ENCODE measurements at places on chromosomes 12 and 14.

- no peak for DNase-seq
These were observed 61.9 kb upstream of the CMKLR1 start for GRCh38 chr12:108400900-108401480.

GRCh38 chr12:122724641-122725243 lies 5.9 kb downstream of the HCAR1 start:
- no peak for DNase-seq

GRCh38 chr12:57726884-57727757 lies 11.4 kb downstream of the AGAP2 start:
- no peak for DNase-seq

DNA sequence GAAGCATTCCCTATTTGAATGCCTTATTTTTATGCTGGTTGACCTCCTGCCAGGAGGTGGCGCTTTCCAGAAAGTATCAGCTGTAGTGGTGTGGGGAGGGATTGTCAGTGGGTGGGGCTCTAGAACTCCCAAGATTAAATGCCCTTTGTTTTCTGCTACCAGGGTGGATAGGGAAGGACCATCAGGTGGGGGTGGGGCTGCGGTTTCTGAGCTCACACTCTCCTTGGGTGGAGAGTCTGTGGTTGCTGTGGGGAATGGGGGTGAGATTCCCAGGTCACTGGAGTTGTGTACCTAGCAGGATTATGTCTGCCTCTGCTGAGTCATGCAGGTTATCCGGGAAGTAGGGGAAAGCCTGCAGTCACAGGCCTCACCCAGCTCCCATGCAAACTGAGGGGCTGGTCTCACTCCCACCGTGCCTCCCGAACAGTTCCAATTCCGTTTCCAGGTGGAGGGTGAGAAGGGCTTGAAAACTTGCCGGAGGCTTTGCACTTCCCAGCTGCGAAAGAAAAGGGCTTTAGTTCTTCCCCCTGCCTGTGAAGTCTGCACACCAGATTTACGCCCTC lies 68.3 kb downstream of the ALG10B start:
- no peak for DNase-seq

DNA sequence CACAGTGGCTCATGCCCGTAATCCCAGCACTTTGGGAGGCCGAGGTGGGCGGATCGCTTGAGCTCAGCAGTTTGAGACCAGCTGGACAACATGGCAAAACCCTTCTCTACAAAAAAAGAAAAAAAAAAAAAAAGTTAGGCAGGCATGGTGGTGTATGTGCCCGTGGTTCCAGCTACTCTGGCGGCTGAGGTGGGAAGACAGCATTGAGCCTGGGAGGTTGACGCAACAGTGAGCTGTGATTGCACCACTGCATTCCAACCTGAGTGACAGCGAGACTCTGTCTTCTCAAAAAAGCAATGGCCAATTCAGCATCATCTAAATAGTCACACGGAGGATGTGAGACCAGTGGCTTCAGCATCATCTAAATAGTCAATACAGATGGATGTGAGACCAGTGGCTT lies 10.4 kb upstream of the SAMD4A start:
- DNase-seq, result no peak

DNA sequence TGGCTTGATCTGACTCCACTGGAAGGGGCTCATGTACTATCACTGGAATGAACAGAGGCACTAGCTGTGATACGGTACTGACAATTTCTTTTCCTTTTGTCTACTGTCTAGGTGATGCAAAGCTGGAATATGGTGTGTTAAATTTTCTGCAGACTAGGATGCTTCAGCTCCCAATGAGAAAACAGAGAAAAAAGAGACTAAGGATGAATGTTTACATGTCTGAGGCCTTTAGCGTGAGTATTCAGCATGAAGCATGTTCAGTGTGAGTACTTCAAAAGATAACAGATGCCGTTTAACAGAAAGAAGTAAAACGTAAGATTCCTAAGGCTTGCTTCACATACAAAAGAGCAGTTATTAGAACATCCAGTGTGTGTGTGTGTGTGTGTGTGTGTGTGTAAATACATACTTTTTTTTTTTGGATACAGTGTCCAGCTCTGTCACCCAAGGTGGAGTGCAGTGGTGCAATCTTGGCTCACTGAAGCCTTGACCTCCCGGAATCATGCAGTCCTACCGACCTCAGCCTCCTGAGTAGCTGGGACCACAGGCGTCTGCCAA lies 92.3 kb upstream of the FERMT2 start:
- DNase-seq, result no peak

- no peak for DNase-seq
These were observed 35.5 kb downstream of the CCDC92 start for GRCh38 chr12:123936956-123937706.

- DNase-seq, result no peak
These were observed 56.5 kb upstream of the CDKL1 start for GRCh38 chr14:50452979-50453705.

- no peak for DNase-seq
These were observed 173.3 kb upstream of the PARP11 start for GRCh38 chr12:4046495-4046840.

DNA sequence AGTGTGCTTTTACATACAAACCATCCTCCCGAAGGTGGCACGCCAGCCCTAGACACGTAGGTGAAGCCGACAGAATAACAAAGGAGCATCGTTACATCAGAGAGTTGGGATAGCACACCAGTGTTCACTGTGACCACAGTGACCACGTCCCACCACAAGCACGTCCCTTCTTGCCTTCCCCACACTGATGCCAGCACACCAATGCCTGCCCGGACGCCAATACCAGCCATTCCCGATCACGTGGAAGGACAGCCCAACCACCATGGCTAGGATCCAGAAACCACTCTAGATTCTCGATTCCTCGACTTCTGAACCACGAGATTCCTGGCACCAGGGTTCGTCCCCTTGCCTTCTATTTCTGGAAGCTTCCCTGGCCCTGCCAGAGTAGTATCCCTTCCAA lies 48.0 kb upstream of the GPR68 start:
- DNase-seq, result no peak
